ENCODE measurements at places on chromosomes 12 and 14.

DNA sequence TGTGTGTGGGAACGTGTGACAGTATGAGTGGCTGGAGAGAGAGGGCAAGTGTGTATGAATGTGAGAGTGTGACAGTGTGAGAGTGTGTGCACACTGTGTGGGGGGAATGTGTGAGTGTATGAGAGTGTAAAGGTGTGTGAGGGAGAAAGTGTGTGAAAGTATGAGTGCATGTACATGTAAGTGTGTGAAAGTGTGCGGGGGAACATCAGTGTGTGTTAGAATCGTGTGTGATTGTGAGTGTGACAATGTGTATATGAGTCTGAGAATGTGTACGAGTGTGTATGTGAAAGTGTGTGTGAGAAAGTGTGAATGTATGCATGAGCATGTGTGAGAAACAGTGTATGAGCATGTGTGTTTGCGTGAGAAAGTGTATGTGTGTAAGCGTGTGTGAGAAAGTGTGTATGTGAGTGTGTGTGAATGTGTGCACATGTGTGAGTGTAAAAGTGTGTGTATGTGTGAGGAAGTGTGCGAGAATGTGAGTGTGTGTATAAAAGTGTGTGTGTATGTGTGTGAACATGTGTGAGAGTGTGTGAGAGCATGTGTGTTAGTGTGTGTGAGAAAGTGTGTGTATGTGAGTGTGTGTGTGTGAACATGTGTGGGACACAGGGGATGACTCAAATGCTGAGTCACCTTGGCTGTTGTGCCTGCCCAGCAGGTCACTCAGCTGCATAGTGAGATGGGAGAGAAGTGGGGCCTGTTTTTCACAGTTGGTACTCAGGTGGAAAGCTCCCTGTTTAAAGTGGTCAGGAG is 220.5 kb upstream of the TBX3 start:
- DNase-seq = no peak

DNA sequence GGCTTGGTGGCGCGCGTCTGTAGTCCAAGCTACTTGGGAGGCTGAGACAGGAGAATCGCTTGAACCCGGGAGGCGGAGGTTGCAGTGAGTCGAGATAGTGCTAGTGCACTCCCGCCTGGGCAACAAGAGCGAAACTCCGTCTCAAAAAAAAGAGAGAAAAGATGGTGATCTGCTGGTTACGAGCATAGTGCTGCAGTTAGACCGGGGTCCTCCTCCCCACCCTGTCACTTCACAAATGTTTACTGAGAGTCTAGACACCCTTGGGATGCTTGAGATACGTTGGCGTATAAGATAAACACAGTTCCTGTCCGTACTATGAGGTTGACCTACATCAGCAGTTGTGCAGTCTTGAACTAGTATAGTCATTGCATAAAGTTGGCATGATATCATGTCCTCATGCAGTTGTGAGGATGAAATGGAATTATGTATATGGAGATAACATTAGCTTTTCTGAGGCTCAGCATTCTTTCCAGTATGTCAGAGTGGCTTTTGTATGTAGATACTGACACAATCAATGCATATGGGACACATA is 787 bp downstream of the ACAD10 start:
- no peak for DNase-seq

- no peak for DNase-seq
Observed at GRCh38 chr12:124410354-124411175, 115.7 kb downstream of the RFLNA start.

DNA sequence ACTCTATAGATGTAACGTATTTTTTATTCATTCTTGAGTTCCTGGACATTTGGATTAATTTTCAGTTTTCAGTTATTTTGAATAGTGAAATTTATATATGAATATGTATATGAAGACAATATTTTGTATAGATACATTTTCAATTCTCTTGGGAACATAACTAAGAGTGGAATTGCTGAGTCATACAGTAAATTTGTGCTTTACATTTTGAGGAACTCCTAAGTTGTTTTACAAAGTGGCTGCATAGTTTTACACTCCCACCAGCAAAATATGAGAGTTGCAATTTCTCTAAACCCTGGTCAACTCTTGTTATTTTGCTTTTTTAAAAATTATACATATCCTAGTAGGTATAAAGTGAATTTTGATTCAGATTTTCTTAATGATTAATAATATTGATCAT is 1838.6 kb upstream of the SEL1L start:
- DNase-seq = no peak

DNA sequence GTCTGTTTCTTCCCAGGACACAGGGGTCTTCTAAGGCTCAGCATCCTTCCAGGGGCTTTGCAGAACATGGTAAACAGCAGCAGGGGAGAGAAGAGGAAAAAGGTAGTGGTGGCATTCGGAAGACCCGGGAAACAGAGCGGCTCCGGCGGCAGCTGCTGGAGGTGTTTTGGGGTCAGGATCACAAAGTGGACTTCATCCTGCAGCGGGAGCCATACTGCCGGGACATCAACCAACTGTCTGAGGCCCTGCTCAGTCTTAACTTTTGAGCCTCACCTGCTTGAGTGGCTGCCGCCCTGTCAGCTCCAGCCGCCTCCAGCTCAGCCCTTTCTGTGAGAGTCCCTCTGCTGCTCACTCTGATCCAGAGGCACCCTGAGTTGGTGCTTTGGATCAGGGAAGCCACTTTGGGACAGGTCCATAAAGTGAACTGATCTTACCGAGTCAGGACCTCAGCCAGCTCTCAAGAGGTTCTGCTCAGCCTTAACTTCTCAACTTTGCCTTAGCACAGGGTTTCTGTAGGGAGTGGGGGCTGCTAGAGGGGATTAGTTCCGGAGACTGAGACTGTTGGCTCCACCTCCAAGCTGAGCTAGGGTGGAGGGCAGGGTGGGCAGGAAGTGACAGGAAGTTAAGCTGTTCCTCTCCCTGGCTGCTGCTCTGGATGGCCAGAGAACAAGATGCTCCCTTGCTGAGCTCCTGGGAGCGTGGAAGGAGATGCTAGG is 5.4 kb downstream of the SDR39U1 start:
- no peak for DNase-seq

- no peak for DNase-seq
Observed at GRCh38 chr12:110917961-110918360, 2.4 kb downstream of the MYL2 start.

DNA sequence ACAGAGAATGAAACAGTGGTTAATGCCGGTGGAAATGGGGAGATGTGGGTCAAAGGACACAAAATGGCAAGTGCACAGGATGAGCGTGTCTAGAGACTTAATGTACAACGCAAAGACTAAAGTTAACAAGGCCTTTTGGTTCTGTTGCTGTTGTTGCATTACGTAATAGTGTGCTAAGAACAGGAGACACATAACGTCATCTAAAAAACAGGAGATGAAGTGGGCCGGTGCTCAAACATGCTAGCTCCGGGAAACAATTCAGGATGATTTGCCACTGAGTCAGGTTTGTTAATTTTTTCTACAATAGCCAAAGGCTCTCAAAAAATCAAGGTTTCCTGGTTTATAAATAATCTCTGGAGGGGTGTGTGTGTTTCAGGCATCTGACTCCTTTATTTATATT is 55.5 kb downstream of the ETV6 start:
- DNase-seq = no peak

DNA sequence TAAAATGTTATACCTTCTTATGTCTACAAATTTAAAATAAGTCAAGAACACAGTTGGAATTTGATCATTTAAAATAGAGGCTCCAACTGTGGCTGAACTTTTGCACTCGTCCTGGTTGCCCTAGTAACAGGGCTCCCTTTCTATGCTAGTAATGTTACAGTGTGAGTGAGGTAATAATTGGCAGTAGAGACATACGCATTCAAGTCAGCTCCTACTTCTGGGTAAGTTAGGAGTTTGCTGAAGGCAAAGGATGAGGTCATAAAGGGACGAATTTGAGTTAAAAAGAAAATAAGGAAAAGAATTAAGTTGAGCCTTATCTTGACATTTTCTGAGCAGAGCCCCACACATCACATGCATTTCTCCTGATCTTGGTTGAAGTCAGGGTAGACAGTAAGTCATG is 129.1 kb downstream of the TMEM117 start:
- no peak for DNase-seq

DNA sequence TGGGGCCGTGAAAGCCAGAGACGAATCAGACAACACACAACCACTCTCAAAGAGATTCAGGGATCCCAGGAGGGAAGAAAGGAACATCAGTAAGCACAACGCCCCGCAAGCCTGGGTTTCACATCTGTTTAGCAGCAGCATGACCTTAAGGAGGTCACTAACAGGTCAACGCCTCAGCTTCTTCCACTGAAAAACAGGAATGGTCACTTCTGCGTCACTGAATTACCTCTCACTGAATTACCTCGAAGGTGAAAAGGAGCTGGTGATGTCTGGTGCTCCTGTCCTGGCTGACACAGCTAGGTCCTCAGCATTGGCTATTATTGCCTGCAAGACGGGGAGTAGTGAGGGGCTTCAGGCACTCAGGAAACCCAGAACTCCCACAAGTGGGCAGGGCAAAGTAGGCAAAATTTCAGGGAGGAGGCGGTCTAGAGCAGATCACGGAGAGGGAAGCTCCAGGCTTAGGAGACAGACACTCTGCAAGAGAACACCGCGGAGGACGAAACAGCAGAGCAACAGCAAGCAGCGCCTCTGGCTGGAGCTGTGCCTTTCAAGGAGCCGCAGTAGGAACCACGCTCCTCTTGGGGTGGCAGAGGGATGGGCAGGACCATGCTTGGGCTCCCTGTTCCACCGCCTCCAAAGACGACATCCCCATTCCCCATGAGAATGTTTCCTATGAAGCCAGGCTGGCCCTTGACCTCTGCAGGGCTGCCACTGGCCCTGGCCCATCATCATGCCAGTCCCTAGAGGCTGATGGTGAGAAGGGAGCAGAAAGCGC is 108.4 kb downstream of the SINHCAF start:
- DNase-seq = no peak

GRCh38 chr14:99603471-99604277 is at the start of gene CCDC85C:
Gene CCDC85C (minus strand): TSS chr14:99604207. CDS start chr14:99603959, 248 bp downstream.
- peak; percentile 36 for DNase-seq

- DNase-seq = no peak
Observed at GRCh38 chr12:104752881-104753280, 205.2 kb downstream of the SLC41A2 start.

- DNase-seq = peak; percentile 16
Observed at GRCh38 chr14:97393244-97393643, 596.1 kb downstream of the VRK1 start.

GRCh38 chr14:66273261-66273832 is 212.8 kb upstream of the CCDC196 start:
- no peak for DNase-seq

DNA sequence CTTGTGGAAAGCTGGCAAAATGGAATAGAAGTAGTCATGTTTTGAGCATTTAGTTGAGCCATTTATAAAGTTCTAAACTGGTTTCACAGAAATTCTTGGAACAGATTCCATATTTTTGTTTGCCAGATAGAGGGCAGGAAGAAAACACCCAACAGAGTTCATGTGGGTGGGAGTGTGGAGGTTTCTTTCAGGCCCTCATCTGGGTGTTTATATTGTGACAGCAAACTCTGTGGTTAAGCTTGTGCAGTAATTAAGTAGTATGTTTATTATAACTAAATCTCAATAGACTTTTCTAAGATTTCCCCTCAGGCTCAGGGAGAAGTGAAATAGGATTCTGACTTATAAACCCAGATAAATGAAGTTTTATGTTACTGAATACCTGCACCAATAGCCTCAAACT is 57.4 kb downstream of the SPPL3 start:
- DNase-seq = no peak

DNA sequence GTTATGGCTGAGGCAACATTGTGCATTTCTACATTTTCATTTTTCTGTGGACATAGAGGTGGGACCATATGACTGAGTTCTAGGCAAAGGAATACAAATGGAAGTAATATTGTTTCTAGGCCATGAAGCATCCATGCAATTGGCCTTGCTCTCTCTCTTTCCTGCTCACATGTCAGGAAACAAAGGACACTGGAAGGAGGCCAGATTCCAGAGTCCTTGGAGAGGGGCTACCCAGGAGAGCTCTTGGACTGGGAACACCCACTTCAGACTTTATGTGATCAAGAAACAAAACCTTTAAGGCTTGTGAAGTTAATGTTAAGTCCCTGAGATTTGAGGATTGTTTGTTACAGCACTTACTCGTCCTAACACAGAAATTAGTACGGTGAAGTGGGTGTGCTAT is 32.8 kb downstream of the PDZRN4 start:
- DNase-seq = no peak

- DNase-seq = peak; percentile 89
Observed at GRCh38 chr12:57744194-57744776, 554 bp upstream of the TSPAN31 start.

DNA sequence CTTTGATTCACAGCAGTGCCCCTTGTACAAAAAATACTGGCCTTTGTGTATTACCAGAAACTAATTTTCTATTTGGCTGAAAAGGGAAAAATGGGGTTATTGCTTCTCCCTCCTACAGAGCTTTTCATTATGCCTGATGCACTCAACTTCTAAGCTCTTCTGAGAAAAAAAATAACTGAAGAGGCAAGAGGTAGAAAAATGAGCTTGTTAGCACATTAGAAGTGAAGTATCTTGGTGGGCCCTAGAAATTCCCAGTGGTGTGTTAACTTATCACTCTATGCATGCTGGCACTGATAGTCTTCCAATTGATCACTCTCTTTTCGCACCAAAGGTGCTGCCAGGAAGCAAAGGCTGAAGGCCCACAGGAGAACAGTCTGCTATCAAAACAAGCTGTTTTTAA is 17.1 kb downstream of the INSM2 start:
- no peak for DNase-seq

GRCh38 chr12:32272465-32272864 is 126.9 kb upstream of the FGD4 start:
- no peak for DNase-seq

DNA sequence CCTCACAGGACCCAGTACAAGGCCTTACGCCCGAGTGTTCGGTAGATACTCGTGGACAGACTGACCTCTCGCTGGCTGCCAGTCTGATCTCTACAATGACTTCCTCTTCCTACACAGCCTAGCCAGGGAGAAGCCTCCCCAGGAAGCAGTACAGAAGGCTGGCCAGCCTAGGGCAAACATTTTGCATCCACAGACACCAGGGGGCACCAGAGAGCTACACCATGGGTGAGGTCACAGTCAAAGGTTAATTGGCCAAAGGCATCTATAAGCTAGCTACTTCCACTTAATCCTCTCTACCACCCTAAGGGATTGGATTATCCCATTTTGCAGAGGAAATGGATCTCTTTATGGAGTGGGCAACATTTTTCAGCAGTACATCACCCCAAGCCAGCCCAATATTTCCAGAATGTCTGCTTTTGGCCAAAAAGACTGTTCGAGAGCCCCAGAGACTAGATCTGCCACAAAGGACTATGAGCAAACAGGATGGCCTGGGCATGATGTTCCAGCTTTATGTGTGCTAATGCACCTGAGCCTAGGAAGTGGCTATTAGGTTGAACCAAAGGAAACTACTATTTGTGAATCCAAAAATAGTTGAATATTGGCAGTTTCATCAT is 14.6 kb upstream of the PNMA1 start:
- peak; percentile 57 for DNase-seq

- no peak for DNase-seq
Observed at GRCh38 chr14:94127330-94127729, 2.1 kb downstream of the IFI27L2 start.

GRCh38 chr12:120599672-120600552 is 18.7 kb upstream of the POP5 start:
- DNase-seq = no peak

Measured in NCI-H1436 (cell line).